ENCODE measurements at places on chromosomes 4 and X.

DNA sequence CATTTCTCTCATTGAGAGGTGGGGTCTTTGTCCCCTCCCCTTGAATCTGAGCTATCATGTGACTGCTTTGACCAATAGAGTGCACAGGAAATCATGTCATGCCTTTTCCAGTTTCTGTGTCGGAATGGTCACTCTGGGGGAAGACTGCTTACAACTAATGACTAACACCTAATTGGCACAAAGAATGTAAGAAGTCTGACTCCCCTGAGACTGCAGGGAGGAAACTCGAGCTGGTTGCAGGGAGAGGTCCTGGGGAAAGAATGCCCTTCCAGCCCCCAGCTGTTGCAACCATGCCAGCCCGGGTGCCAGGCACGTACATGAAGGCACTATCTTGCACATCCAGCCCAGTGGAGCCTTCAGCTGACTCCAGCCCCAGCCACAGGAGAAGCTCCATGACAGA lies 254.2 kb downstream of the DHX15 start:
- DNase-seq, result no peak

GRCh38 chr4:72896515-72896914 lies 173.0 kb downstream of the COX18 start:
- DNase-seq, result no peak

DNA sequence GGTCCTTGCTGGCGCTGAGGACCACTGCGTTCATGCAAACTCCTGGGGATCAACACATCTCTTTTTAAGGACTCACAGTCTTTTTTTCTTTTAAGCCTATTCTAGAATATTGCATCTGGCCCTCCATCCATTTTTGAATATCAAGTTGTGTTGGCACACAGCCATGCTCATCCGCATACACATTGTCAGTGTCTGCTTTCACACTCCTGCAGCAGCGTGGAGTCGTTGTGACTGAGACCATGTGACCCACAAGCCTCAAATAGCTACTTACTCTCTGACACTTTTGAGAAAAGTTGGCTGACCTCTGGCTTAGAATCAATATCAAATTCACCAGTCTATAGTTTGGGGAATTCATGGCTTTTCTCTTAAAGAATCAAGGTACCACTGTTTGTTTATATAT lies 191.8 kb upstream of the S100G start:
- no peak for DNase-seq

DNA sequence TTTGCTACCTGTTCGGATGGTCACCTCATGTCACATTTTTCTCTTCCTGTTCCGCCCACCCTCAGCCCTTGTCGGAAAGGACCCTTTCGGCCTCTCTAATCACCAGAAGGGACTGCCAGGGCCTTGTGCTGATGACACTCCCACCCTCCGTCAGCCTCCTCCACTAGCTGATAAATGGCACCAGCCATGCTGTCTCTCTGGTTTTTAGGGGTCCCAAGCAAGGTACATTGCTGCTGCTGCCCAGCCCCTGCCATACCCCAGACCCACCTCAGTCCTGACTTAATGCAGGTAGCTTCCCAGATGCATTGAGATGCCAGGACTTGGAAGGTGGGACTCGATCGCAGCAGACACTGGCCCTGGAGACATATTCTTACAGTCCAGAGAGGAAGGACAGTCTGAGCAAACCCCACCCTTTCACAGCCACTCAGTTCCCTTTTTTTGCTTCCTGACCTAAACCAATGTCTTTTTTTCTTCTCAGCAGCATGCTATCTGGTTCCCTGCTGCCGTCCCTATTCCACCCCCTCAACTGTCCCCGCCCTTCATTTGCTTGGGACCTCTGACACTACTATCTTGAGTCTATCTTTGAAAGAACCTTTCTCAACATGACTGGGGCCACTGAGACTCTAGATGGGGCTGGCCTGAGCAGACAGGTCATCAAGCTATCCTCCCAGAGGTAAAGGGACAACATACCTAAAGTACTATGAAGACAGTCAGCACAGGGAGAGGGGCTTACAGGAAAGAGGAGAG lies at the start of gene BTK:
BTK (minus strand) TSS at position 397 of the 747 bp plus-strand sequence. CDS start 10,907 bp downstream, outside the sequence.
- peak; percentile 74 for DNase-seq

GRCh38 chrX:16825264-16826035 lies 39.2 kb downstream of the TXLNG start:
- no peak for DNase-seq

Measured in bone marrow (tissue), 2 donors.